NCI-H774 (cell line): ENCODE measurements at places on chromosomes 4 and X.

DNA sequence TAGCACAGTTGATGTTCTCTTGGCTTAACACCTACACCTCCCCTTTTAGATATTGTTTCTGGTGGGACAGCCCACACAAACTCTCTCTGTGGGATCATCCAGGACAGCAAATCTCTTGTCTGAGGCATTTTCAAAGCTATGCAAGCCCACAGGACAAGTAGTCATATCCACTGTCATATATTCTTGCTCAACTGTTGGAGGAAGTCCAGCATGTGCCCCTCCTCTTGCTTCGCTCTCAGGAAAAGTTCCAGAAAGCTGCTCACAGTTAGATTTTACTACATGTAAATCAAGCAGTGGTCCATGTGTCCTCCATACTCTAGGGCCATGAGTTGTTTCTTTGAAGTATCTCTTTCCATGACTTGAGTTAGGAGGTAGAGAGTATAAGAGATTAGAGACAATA lies 260.7 kb downstream of the INPP4B start:
- no peak for DNase-seq

- DNase-seq = no peak
Measured at GRCh38 chr4:150080875-150081274, 2.6 kb downstream of the DCLK2 start.

- no peak for DNase-seq
Measured at GRCh38 chr4:69836287-69836686, 23.7 kb downstream of the SULT1E1 start.

GRCh38 chrX:34381241-34381640 lies 249.1 kb upstream of the FAM47A start:
- no peak for DNase-seq

DNA sequence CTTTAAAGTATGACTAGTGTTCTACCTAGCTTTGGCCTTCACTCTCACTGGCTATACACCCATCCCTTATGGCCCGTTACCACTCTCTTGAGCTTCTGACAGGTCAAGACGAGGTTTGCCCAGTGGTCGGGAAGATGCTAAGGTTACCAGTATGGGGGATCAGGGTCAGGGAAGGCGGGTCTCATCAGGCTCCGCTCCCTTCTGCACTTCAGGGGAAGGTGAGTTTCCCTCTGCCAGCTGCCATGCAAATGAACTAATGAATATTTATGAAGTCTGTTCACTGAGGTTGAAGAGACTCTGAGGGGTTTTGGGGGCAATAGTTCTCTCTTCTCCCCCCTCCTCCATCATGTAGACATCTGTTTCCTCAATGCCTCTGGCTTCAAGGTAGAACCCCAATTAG lies 6.6 kb downstream of the EFNB1 start:
- no peak for DNase-seq

DNA sequence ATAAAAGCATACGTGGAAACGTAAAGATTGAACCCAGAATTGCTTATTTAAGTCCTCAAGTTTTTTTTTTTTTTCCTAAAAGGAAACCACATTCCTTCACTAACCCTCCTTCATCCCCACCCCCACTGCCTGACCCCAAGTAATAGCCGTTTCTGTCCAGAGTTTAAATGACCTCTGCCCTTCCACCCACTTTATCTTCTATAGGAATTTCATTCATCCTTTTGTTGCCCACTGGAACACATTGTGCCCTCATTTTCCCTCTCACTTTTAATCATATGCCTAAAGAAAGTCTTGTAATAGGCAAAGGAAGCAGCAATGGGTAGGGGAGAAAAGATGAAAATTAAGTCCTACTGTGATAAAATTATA lies 62.7 kb downstream of the SH3RF1 start:
- no peak for DNase-seq

GRCh38 chr4:153160821-153161220 lies 43.4 kb upstream of the TRIM2 start:
- DNase-seq = no peak

- no peak for DNase-seq
Measured at GRCh38 chr4:76311896-76312331, 5.4 kb downstream of the STBD1 start.

DNA sequence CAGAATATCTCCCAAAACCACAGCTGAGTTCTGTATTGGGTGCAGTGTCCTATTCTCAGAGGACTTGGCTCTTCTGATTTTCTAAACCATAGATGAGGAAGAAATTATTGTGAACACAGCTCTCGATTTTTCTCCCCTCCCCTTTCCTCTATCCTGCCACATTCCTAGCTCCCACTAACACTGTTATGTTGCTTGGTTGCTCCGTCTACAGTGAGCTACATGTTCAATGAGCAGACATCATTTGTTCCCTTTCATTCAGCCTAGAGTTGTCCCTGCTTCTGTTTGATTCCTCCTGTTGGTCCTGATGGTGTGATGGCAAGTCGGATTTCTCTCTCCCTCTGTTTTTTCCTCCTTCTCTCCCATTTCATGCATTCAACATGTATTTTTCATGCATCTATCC lies 65.9 kb downstream of the DIPK2B start:
- no peak for DNase-seq

DNA sequence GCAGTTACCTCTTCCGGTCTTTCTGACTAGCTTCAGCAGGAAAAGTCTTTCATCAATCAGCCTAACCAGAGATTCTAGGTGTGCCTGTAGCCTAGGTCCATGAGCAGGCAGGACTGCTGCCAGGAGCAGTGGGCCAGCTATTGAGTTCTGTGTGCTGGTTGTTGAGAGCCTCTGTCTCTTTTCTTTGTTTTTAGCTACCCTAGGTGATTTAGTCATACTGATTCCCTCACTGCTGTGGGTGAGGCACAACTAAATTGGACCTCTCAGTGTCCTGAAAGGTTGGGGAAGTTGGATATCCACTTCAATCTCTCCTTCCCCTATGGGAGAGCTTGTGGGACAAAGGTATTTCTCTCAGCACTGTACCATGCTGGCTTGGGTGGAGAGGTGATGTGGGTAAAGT lies 354.9 kb downstream of the GPAT3 start:
- no peak for DNase-seq

DNA sequence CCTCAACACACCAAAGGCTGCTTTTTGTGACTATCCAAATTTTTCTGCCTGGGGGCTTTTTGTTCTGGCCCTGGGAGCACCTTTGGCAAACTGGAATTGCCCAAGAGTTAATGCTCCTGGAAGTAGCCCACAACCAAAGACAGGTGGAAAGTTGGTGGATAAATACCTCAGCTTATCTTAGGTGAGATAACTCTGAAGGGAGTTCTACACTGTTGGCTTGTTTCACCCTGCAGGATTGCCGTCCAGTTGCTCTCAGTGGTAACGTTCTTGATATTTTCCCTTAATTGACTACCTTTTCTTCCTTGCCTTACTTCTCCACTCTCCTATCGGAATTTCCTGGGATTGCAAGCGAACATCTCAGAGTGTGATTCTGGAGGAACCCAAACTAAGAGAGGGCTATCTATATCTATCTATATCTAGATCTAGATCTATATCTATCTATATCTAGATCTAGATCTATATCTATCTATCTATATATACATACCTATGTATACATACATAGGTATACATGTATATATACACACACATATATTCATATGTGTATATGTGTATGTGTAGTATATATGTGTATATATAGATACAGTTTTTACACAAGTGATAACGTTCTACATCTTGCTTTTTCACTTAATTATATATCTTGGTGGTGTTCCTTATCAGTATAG lies 82.6 kb upstream of the DHX15 start:
- DNase-seq = no peak

DNA sequence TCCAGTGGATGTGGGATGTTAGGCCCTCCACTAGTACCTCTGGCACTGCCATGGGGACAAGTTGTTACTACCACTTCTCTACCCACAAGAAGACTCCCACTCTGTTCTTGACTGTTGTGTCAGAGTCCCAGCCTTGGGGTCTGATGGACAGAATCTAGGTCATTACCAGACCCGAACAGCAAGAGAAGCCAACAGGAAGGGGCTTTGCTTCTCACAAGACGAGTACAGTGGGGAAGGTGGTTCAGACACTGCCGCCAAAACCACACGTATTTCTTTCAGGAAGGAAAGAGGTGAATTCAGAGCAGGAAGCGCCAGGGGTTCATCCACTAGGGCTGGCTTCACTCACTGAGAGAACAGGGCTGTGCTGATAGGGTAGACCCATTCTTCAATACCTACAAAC lies 161.3 kb upstream of the KIT start:
- DNase-seq = no peak

DNA sequence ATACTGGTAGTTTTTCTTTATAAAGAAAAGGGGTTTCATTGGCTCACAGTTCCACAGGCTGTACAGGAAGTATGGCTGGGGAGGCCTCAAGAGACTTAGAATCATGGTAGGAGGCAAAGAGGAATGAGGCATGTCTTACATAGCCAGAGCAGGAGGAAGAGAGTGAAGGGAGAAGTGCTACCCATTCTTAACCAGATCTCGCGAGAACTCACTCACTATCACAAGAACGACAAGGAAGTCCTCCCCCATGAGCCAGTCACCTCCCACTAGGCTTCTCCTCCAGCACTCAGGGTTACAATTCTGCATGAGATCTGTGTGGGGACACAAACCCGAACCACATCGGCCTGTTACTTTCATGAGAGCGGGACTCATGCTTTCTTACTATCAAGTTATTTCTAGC lies 240.5 kb downstream of the TENM3 start:
- DNase-seq = no peak
